ENCODE measurements at places on chromosomes 1 and 21.

DNA sequence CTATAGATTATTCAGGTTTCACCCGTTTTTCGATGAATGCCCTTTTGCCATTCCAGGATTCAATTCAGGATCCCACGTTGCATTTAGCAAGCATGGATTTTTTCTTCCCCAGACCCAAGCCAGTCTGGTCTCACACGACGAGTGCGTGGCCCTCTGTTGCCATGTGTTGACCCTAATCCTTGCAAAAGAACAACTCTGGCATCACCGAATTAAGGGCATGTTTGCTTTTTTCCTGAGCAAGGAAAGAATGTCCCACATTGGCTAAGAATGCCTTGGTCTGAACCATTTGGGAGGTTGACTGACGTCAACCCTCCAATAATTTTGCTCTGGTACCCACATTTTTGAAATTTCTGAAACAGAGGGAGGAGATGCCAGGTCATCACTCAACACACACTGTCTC lies 153.0 kb upstream of the WNT4 start:
- DNase-seq = no peak

DNA sequence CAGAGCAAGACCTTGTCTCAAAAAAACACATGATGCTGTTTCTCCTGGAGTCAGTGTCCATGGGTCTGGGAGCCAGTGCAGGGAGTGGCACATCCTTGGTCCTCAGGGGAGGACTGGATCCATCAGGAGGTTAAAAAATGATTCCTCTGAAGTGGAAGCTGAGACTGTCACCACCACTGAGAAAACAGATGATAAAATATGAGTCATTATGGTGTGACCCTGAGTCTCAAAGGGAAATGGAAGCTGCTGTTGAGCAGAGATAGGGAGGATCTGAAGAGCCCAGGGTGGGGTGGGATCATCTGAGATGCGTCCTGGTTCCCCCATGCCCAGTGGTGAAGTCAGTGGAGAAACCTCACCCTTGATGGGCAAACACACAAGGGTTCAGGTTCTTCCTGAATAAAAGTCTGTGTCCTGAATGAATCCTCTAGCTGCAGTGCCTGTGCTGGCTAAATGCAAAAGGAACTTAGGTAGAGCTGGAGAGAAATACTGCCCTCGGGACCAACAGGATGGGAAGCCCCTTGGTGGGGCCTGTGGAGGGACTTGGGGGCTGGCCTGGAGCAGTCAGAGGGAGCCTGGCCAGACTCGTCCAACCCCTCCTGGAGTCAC lies 61.6 kb upstream of the TENT5B start:
- DNase-seq = no peak

- DNase-seq = no peak
Observed at GRCh38 chr1:68791800-68792199, 294.9 kb upstream of the DEPDC1 start.

DNA sequence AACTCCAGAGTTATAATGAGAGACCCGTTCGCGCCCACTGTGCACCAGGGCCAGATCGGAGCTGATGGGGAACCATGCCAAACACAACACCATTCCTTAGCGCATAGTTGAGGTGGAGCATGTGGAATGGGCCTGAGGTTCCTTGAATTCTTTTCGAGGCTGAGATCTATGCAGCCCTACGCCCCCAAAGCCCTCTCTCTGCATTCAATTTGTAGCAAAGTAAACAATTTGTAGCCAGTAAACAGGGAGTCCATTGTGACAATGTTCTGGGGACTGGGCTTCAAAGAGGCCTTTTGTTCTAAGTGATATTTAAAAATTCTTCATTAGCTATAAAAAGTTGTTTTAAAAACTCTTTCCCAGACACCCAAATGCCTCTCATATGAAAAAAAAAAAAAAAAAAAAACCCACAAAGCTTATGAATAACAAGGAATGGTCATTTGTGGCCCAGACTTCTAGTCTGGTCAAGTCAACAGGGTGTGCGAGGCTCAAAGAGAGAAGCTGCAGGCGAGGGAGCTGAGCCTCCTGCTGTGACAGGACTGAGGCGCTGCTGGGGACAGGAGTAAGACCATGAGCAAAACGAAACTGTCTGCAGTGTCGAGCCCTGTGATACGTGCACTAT lies 30.6 kb upstream of the KCNE2 start:
- DNase-seq = no peak

DNA sequence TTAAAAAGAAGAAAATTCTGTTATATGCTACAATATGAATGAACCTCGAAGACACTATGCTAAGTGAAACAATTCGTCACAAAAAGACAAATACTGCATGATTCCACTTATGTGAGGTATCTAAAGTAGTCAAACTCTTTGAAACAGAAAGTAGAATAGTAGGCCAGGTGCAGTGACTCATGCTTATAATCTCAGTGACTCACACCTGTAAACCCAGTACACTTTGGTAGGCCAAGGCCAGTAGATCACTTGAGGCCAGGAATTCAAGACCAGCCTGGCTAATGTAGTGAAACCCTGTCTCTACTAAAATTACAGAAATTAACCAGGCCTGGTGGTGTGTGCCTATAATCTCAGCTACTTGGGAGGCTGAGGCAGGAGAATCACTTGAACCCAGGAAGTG lies 25.7 kb downstream of the EPHA10 start:
- DNase-seq = peak; percentile 77

Data from body of pancreas (tissue), 4 donors.